ENCODE measurements at places on chromosomes 4 and X. TPM values are rescaled to one million over a fixed set of nuclear protein-coding genes. Genes with fewer than 3 reads are reported as not detected.

DNA sequence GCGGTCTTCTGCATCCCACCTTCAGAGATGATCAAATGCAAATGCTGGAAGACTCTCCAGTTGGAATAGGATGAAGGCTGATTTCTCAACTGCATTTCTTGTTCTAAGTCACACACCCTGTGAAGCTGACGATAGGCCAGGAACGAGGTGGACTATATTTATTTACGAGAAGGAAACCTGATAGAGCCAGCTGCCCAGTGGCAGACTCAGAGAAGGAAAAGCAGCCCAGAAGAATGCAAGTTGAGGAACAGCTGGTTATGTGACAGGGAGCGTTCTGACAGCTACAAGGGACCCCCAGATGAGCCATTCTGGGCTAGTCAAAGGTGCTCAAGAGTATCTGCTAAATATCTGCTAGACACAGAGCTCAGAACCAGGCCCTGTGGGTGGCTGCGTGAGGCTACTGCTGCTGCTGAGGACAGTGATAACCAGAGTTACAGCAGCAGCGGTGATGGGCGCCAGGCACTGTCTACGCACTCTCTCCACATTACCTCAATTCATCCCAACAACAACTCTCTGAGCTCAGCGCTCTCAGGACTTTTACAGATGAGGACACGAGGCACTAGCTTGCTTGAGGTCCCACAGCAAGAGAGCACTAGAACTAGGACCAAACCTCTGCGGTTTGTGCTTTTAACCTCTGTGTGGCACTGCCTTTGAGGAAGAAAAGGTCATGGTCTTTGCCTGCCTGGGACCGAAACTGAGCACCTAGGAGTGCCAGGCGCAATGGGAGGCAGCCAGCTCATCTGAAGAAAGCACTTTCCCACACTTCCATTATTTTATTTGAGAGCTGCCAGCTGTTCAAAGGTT is 69.0 kb downstream of the GATB start:
- no peak for DNase-seq

DNA sequence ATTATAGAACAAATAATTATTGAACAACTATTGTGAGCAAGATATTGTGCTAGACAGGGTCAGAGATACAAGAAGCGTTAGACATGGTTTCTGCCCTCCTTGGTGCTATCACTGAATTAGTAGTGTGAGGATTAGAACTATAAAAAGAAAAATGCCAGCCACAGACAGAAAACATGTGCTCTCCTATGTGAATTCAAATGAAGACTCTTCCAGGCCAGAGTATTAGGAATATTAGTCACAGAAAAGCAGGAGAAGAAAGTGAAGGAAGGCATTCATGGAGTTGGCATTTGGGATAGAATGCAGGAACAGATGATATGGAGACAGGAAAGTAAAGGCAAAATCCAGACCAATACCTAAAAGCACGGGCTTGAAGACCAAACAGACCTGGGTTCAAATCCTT is 179.6 kb upstream of the TENM3 start:
- DNase-seq, result peak; percentile 27

GRCh38 chr4:20443015-20443805 is 191.5 kb downstream of the SLIT2 start:
- DNase-seq, result no peak

GUCY1A1 gene
- 0.52 TPM for polyA plus RNA-seq

ANXA10 gene
- 0.08 TPM for polyA plus RNA-seq
